ENCODE measurements at places on chromosomes 6 and 20. TPM values are rescaled to one million over a fixed set of nuclear protein-coding genes. Genes with fewer than 3 reads are reported as not detected.
A peak's percentile ranks its signal among the peaks of the same experiment; 100 is the strongest.

CGA gene
- total RNA-seq: 2.0 TPM

ZNF165 gene
- total RNA-seq: 0.48 TPM

PRRC2A gene
- total RNA-seq: 180 TPM

SLC17A9 gene
- total RNA-seq: 12.4 TPM

ID4 gene
- total RNA-seq: 12.0 TPM

CDH22 gene
- not detected for total RNA-seq

ZNF341 gene
- total RNA-seq: 2.0 TPM

DNAH8 gene
- total RNA-seq: not detected

RPS18 gene
- 2,061 TPM for total RNA-seq

- DNase-seq: peak; percentile 69
Observed at GRCh38 chr6:26032340-26033084, 54.7 kb upstream of the HFE start.

- DNase-seq: no peak
Observed at GRCh38 chr6:26412228-26412627, 10.2 kb downstream of the BTN3A1 start.

DNA sequence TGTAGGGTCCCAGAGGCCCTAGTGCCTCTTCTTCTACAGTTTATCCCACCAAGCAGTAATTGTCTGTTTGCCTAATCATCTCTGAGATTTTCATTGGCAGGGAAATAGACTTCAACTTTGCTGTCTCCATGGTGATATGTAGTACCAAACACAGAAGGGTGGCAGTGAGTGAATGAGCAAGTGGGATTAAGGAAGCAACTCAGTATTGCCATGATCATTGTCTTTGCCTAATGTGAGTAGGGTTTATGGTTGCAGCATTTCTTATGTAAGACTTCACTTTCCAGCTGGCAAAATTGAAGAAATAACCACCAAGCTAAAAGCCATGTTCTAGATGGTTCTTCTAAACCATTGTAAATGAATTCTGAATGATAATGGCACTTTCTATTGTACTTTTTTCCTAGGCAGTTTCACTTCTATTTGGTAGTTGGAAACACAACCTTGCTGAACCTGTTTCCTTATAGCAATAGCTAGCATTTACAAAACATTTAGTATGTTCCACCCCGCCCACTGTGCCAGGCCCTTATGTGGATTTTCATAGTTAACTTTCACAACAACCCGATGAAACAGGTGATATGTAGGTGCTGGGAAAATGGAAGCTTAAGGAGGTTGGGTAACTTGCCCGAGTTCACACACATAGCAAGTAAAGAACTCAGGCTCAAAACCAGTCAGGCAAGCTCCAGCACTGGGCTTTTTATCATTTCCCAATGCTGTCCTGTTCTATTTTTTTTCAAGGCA is 32.0 kb downstream of the ZC2HC1B start:
- DNase-seq: no peak

- no peak for DNase-seq
Observed at GRCh38 chr20:7939663-7940062, 595 bp downstream of the HAO1 start.

GRCh38 chr20:11807054-11808048 is 110.3 kb upstream of the BTBD3 start:
- DNase-seq: peak; percentile 92

- DNase-seq: no peak
Observed at GRCh38 chr6:136820561-136820960, 1.8 kb upstream of the PEX7 start.

- DNase-seq: no peak
Observed at GRCh38 chr20:25619514-25619913, 4.3 kb downstream of the NANP start.

DNA sequence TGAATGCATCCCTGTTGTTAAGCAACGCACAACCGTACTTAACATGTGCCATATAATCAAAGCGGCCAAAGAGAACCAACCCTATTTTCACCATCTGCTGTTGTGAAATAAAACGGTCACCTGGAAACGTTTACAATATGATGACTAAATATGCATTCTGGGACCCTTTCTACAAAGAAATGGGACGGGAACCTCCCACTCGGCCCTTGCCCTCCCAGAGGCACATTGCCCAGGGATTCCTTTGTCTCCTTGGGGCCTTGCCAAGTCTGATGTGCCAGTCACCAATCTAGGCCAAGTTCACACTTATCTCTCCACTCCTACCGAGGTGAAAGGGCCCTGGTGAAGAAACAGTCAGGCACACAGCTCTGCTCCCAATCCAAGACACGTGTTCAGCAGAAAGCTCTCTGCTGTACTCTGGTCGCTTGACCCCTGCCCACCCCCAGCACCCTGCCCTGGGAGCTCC is 427.4 kb upstream of the JARID2 start:
- DNase-seq: no peak

- DNase-seq: no peak
Observed at GRCh38 chr20:18011482-18011881, 42.7 kb downstream of the MGME1 start.

- DNase-seq: no peak
Observed at GRCh38 chr20:603116-603640, 6.9 kb downstream of the TCF15 start.

DNA sequence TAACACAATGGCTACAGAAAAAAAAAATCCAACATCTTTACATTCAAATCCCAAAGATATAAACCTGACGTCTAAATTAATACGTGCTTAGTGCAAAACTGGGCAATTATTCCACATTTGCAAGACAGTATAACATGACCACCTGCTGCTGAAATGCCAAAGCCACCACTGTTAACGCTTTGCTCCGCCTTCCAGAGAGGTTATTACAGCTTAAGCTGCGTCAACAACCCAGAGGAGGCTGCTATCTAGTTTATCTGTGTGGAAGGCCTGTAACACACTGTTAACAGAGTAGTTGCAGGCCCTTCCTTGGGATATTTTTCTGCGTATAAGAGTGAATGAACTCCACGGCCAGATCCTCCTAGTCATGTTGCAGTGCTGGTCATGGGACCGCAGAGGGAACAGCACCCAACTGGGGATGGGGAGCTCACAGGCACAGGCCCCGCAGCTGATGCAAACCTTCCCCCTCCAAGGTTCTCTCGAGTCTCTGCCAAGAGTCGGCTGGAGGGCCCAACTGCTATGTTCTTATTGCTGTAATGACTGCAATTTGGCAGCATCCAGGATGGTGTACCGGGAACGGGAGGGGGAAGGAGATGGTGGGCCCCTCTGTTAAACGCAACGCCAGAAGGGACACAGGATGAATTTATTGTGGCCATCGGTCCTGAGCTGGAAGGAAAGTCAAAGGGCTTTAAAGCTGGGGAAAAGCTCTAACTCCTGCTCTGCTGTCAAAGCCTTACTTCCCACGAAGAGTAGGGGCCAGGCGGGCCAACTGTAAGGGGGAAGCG is 993 bp upstream of the NCOA7 start:
- peak; percentile 32 for DNase-seq

GRCh38 chr20:31751126-31751525 is 12.0 kb downstream of the TPX2 start:
- DNase-seq: peak; percentile 94

- no peak for DNase-seq
Observed at GRCh38 chr6:94215552-94215951, 796.2 kb upstream of the EPHA7 start.

- DNase-seq: no peak
Observed at GRCh38 chr6:95596021-95596420, 18.7 kb downstream of the MANEA start.

GRCh38 chr6:17881085-17881858 is 106.2 kb downstream of the KIF13A start:
- DNase-seq: no peak

DNA sequence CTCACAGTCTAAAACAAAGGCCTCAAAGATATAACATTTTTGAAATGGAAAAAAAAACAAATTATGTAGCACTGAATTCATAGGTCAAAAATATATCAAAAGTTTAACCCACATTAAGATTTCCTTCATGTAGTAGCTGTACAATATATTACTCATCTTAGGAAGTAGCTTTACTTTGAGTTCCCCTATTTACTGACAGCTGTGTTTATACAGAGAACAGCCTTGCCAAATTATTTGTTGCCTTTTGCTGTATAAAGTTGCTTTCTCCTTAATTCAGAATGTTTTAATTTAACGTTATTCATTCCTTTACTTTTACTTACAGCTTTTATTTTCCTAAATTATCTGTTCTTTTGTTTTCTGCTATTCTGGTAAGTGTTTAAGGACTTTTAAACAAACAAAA is 181.0 kb downstream of the COL12A1 start:
- DNase-seq: peak; percentile 2

DNA sequence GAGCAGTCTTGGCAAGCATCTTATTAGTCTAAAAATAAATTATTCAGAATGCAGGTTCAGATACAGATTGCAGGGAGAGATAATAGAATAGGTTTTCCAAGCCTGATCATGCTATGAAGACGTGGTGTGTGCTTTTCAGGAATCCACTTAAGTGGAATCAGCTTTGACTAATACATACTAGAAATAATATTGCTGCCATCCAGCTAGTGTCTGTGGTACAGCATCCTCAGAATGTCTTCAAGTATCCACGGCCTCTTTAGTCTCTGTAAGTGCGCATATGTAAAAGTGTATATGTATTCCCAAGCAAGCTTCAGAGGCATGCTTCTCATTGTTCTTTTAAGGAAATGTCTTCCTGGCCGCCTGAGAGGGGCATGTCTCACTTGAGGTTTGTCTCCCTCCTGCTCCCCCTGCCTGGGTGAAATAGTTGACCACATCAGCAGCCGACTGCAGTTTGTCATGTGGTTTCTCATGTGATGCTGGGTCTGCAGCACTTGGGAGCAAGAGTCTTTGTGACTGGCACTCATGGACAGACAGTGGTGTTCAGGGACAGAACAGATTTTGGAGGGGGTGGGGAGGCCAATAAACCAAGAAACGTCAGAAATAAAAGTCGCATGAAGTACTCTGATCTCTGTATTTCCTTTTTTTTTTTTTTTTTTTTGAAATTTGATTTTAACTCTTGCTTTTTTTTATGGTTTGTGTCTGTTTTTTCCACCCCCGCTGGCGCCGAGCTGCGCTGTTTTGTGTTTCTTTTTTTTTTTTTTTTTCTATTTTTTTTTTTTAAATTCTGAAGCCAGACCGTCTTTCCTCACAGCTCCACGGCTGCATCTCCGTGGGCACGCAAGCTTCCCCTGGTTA is 150.8 kb downstream of the PRL start:
- DNase-seq: peak; percentile 82

GRCh38 chr6:34600101-34600500 is 44.0 kb upstream of the SPDEF start:
- DNase-seq: no peak

DNA sequence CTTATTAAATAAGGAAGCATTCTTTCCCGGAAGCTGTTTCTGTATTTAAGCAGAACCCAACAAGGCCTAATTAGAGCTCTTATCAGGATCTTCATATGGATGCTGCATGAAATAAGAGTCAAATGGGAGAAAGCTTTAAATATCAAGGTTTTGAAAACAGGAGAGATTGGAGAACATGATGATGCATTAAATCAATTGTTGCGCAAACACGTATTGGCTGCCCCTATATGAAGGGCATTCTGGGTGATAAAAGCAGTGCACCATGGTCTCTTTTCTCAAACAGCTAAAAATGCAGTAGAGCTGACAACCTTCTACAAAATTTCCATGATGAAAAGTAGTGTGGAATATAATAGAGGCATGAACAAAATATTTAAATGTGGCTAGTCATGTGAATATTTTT is 98.9 kb downstream of the TBXT start:
- no peak for DNase-seq

GRCh38 chr6:42981836-42982235 is 2.5 kb upstream of the PPP2R5D start:
- no peak for DNase-seq
